ENCODE measurements at places on chromosomes 11 and 22.

- DNase-seq: no peak
Observed at GRCh38 chr11:20134991-20135736, 25.1 kb downstream of the DBX1 start.

GRCh38 chr11:68546555-68546954, 86.0 kb downstream of the PPP6R3 start:
- peak; percentile 40 for DNase-seq

GRCh38 chr11:10793470-10794255, 15.1 kb downstream of the EIF4G2 start:
- no peak for DNase-seq

DNA sequence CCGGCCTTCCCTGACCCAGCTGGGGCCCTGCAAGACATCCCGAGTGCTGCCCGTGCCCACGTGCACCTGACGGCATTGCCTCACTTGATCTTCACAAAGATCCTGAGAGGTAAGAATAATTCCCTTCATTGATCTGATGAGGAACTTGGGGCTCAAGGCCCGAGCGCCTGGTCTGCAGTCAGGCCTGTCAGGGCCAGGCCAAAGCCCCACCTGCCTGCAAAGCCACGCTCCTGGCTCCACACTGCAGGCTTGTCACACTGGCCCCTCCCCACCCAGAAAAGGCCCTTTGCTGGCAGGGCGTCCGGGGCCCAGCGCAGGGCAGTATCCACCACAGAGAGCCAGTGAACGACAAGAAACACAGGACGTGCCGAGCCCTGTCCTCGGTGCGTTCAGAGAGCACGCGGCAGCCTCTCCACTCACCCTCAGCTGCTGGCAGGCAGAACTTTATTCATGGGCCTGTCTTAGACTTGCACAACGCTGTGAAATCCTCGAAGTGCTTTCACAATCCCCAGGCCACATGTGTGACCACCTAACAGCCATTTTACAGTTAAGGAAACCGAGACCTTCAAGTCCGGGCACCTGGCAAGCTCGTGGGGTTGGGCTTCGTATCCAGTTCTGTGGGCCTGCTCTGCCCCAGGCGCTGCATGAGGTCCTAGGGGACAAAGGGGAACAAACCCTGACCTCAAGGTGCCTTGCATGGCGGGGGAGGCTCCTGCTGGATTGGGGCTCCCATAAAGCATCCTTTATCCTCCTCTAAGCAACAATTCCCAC, 14.8 kb downstream of the KIAA0930 start:
- DNase-seq: no peak

GRCh38 chr11:65882120-65883057, 2.8 kb downstream of the CTSW start:
- no peak for DNase-seq

DNA sequence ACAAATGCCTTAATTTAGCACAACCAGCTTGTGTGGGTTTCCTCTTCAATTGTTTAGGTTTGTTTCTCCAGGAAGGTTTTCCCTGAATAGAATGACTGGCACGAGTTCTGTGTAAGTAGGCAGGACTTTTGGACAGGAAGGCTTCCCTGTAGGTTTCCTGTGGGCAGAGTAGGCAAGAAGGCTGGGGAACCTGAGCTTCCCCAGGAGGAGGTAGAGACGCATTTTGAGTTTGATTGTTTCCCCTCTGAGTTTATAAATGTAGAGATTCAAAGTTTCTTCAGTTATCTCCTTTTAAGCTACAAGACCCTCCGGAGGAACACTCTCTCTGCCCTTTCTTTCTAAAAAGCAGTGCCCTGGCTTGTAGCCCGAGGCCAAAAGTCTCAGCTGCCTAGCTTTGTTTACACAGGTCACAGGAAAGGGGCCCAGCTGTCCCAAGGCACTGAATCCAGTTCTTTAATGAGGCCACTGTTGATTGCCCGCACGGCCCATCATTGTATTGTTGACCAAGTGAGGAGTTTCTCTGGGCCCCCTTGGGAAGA, 66.6 kb upstream of the RDX start:
- peak; percentile 33 for DNase-seq

DNA sequence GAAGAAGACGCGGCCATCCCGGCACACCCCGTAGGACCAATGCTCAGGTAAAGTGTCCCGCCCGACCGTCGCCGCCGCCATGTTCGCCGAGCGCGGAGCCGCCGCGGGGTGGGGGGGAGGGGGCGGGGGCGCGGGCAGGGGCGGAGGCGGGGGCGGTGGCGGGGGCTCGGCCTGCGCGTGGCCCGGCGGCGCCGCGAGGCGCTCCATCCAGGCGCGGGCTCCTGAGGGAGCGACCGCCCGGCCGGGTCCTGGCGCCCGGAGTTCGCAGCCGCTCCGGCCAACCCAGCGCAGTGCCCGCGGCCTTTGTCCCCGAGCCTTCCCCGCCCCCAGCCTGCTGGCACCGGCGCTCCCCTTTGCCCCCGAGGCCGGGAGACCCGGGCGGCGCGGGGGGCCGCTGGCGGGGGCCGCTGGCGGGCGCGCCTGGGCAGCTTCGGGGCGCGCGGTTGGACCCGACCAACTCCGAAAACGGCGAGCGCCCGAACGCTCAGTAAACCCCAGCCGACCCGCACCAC, at the start of gene PLEKHA7:
PLEKHA7 (minus strand) TSS at position 94 of the 512 bp plus-strand sequence; CDS start at position 81, 13 bp downstream.
- DNase-seq: no peak

GRCh38 chr11:41660585-41660984, 201.1 kb upstream of the LRRC4C start:
- no peak for DNase-seq

- DNase-seq: no peak
Observed at GRCh38 chr11:96169250-96169649, 173.7 kb downstream of the MAML2 start.

GRCh38 chr11:883527-883926, 27.1 kb downstream of the CHID1 start:
- DNase-seq: no peak

- no peak for DNase-seq
Observed at GRCh38 chr11:121958323-121958970, 157.6 kb downstream of the BLID start.

GRCh38 chr11:2258501-2259465, 11.6 kb downstream of the ASCL2 start:
- DNase-seq: no peak

DNA sequence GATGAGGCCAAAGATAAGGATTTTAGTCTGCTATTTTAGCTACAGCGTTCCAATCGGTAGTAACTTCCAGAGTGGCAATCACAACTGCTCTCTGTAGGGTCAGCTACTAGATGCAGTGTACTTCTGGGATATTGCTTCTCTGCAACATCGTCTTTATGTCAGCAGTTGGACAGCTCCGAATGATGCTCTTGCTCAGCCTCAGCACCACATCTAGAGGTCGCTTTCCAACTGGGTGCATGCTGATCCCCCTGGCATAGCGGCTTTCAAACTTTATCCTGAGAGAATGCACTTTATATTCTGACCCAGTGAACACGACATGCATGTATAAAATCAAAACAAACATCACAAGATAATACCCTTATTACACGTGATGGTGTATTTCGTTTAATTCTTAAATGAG, 219.6 kb downstream of the C11orf87 start:
- DNase-seq: peak; percentile 33

DNA sequence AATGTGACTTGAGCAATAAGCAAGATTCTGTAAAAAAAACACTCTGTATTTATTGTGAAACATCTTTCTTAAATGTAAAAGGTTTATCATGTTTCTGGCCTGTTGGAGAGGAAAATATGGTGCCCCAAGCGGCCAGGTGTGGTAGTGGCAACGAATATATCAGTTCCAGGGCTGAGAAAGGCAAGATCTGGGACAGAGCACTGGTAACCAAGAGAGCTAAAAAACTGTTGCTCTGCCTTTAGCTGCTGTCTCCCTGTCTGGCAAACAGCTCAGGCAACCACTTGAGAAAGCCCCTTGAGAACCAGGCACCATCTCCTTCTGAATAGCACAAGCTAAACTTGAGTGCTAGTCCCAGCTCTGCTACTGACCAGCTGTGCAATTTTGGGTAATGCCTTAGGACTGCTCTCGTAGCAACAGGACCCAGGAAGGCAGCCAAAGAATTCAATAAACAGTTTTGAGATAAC, 129.9 kb downstream of the KCNC1 start:
- no peak for DNase-seq

DNA sequence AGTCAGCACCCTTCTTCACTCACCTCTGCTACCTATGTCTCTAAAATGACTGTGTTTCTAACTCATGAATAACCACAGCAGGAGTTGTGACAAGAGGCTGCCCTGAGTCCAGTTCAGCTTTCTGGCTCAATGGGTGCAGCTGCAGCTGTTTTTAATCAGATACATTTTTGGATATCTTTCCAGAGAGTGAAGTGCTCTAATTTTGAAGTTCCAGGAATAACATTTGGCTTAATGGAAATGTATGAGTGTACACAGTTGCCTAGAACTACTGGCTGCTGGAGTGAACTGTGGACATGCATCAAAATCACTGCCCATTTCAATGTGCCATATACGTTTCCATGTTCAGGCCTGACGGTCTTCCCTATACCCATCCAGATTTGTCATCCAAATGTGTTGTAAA, 769.5 kb upstream of the ANO3 start:
- no peak for DNase-seq

DNA sequence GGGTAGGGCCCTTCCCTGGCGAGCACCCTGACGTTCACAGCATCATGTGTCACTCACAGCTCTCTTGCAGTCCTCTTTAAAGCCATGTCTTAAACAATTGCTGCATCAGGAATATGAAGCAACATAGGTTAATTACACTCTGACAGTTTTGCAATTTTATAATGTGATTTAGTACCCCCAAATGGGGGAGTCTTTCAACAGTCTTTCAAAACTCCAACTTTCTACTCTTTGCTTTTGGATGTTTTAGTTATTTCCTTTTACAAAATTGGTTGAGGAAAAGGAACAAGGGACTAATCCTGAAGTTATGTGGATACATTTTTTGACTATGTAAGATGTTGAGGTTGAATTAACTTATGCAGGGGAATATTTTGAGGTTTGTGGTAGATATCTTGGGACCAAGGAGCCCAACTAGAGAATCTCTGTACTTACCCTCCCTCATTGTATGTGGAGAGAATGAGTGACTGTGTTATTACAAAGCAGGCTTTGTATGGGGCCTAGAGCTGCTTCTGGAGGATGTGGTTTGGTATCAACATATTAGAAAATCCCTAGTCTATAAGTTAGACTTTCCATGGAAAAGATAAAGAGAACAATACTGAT, at the start of gene MMP8:
MMP8 (minus strand) TSS at position 51 of the 597 bp plus-strand sequence. CDS start 99 bp downstream, outside the sequence.
- no peak for DNase-seq

- no peak for DNase-seq
Observed at GRCh38 chr11:121004206-121004840, 19.6 kb upstream of the TBCEL start.

- no peak for DNase-seq
Observed at GRCh38 chr11:134655189-134655989, 243.3 kb upstream of the B3GAT1 start.

- DNase-seq: no peak
Observed at GRCh38 chr22:24319451-24319850, 48.8 kb downstream of the SPECC1L start.

- no peak for DNase-seq
Observed at GRCh38 chr22:44000123-44000522, 24.0 kb upstream of the PARVB start.

- no peak for DNase-seq
Observed at GRCh38 chr11:134004496-134005172, 47.9 kb upstream of the IGSF9B start.

- DNase-seq: no peak
Observed at GRCh38 chr11:15229069-15229468, 114.3 kb downstream of the INSC start.

DNA sequence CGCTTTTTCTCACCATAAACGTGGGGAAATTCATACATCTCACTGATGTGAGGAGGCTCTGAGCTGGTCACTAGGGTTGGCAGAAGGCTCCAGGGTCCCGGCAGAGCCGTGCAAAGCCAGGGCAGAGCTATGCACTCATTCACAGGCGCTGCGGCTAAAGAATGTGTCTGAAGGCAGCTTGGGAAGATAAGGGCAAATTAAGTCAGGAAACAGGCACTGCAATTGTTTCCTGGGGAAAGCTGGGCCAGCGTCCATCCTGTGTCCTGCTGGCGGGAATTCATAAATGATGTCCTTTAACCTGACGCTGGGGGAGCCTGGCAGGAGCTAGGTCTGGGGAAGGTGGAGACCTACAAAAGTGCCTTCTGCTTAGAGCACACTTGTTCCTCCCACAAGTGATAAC, 27.6 kb downstream of the PKNOX2 start:
- DNase-seq: no peak

DNA sequence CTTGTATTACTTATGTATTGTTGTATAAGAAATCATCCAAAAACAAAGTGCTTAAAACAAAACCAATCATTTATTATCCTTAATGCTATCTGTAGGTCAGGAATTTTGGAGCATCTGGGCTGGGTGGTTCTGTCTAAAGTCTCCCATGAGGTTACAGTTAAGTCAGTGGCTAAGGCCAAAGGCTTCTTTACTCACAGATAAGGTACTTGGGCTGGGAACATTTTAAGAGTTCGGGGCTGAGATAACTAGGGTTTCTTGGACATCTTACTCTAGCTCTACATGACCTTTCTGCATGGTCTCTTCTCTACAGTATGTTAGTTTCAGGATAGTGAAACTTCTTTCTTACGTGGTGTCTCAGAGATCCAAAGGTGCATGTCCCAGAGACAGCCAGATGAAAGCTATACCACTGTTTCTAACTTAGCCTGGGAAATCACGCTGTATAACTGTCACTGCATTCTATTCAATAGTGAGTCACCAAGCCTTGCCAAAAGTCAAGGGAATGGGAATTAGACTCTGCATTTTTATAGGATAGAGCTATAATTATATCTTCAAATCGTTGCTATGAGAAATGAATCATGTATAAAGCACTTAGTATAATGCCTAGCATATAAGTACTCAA, 29.6 kb downstream of the SOX6 start:
- no peak for DNase-seq

- no peak for DNase-seq
Observed at GRCh38 chr22:50581031-50581949, 1.4 kb downstream of the CHKB start.

DNA sequence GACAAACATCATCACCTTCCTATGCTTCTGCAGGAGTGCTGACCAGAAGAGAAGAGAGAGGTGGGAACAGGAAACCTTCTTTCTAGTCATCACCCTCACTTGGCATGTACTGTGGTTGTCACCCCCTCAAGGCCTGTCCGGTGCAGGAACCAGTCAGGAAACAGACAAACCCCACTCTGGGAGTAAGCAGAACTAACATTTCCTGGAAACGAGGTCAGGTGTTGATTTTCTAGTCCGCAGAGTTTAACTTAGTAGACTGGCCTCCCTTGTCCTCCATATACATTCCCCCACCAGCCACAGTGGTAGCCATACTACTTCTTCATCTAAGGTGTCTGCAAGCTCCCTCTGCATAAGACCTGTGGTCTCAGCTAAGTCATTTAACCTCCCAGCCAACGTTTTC, 80.7 kb upstream of the NCAM1 start:
- no peak for DNase-seq

DNA sequence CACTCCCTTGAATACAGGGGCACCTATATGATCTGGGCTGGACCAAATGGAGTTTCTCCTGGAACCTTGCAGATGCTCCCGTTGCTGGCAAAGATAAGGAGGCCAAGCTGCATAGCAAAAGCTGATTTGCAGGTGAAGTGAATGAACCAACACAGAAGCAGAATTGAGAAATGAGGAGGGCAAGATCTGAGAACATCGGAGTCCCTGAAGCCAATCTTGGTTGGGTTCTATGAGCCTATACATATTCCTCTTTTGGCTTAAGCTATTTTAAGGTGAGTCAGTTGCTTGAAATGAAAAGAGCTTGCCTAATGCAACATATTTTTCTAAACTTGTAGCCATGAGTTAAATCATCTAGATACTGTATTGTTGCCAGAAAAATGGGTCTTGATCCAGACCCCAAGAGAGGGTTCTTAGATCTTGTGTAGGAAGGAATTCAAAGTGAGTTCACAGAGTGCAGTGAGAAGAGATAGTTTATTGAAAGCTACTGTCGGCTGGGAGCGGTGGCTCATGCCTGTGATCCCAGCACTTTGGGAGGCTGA, 23.5 kb downstream of the WEE1 start:
- DNase-seq: no peak

GRCh38 chr11:67644042-67644441, 4.5 kb upstream of the TBX10 start:
- DNase-seq: no peak

Data from HTR-8/SVneo (cell line).